ENCODE measurements at places on chromosomes 2 and 18.

GRCh38 chr2:78999406-78999805 is 26.1 kb upstream of the REG3G start:
- DNase-seq: no peak

- peak; percentile 11 for DNase-seq
Observed at GRCh38 chr2:6866275-6866671, 566 bp upstream of the CMPK2 start.

- DNase-seq: peak; percentile 42
Observed at GRCh38 chr18:22169889-22170420, 566 bp downstream of the GATA6 start.

DNA sequence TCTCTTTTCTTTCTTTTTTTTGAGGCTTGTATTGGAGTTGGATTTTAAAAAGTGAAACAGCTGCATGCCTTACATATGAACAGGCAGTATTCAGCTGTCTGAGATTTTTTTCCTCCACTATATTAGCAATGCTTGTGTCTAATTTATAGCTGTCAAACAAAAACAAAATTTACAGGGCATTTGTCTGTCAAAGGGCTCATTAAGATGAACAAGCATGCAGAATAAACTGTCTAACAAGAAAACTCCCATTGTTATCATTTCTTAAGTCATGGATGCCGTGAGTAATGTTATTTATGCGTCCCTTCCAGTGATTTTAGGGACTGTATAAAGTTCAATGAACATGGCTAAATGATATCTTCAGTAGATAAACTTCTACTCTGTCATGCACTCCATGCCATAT is 674.7 kb downstream of the PLCL1 start:
- no peak for DNase-seq

Data from HEK293T (cell line).